ENCODE measurements at places on chromosomes 3 and 15.
A peak's percentile ranks its signal among the peaks of the same experiment; 100 is the strongest.

GRCh38 chr3:151076626-151077025 is 8.8 kb upstream of the MED12L start:
- no peak for DNase-seq

- peak; percentile 10 for DNase-seq
These were observed 1.2 kb downstream of the MECOM start for GRCh38 chr3:169662132-169662842.

DNA sequence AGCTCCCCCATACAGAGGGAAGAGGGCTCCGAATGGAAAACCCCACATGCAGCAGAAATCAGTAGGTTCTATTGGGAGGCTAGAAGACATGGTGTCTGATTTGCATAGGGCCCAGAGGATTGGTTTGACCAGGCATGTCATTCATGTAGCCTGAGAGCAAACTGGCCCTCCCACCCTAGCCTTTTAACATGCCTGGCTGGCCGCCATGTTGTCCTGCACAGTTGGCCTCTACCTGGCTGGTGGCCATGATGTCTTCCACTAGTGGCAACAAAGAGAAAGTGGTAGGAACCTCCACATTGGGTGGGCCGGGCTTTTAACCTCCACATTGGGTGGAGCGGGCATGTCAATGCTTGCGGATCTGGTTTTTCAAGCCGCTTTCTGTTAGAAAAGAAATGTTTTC is 312.1 kb downstream of the TAFA4 start:
- no peak for DNase-seq

GRCh38 chr3:77967621-77968020 is 927.7 kb downstream of the ROBO2 start:
- DNase-seq = no peak

DNA sequence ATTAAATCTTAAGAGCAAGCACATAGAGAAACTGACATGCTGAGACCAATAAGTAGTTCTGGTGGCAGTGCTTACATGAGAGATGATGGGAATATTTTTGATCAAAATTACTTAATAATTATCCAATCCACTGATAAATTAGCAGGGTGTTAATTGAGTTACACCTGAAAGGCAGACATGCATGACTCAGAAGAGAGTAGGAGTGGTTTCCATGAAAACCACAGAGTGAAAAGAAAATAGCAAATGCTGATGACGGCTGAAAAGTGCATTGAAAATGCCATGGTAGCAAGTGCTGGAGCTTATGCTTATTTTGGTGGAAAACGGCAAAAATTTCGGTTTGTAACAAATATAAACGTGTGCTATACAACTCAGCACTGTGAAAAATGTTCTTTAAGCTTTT is 267.8 kb upstream of the LRRN1 start:
- DNase-seq = no peak

- no peak for DNase-seq
These were observed 23.1 kb upstream of the GPR171 start for GRCh38 chr3:151226088-151226563.

DNA sequence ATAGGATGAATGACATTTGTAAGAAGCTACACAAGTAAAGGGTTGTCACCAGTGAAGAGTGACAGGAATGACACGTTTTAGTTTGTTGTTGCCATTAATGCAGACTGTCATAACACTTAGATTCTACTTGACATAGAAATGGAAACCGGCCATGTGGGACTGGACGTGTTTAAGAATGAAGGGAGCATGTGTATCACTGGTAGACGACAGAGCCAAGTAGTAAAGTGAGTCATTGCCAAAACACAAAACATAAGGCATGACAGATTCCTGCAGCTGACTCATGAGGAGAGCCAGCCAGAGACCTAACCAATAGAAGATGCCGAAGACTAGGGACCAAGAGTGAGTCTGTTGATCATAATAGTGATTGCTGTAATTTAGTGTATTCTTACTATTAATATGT is 106.2 kb upstream of the PLAAT1 start:
- DNase-seq = no peak

DNA sequence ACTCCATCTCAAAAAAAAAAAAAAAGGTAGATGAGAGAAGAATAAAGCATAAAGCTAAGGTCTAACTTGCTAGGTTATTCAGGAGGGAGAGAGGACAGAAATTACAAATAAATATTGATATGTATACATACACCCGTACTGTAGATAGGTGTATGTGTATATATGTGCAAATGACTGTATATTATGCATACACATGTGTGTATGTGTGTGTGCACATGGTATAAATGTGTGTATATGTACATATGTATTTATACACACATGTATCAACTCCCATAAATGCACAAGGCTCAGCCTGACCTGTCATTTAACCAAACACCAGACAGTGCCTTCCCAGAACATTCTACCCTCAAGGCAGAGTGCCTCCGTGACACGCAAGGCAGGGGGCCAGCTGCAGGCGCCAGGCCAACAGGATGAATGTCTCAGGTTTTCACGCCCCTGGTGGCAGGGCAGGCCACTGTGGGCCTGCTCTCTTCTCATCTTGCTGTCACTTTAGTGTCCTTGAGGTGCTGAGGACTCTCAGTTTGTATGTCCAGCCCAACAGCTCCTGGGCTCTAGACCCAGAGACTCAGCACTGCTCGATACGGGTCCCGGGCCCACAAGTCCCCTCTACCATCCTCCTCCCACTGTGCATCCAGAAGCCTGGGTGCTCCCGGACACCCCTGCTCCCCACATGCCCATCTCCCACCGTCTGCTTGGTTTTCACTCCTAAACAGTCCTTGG is 40.4 kb downstream of the TM2D3 start:
- DNase-seq = no peak

- DNase-seq = no peak
These were observed 40.7 kb downstream of the RAB27A start for GRCh38 chr15:55248895-55249294.

DNA sequence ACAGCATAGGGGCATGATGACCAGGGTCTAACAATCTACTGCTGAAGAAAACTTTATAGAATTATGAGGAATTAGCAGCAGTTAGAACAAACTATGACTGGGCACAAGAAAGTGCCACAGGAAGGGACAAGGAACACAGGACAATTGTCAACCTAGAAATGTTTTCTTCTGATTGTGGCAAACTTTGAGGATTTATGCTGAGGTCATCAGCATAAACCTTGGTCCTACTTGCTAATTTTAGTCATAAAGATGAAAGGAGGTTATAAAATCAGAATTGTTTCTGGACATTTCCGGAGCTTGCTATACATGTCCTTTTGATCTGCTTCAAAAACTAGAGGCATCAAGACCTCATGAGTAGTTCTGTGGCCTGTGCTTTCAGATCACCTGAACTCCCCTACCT is 446.6 kb upstream of the THBS1 start:
- no peak for DNase-seq

- DNase-seq = no peak
These were observed 18.2 kb downstream of the PEX5L start for GRCh38 chr3:180018543-180018942.

DNA sequence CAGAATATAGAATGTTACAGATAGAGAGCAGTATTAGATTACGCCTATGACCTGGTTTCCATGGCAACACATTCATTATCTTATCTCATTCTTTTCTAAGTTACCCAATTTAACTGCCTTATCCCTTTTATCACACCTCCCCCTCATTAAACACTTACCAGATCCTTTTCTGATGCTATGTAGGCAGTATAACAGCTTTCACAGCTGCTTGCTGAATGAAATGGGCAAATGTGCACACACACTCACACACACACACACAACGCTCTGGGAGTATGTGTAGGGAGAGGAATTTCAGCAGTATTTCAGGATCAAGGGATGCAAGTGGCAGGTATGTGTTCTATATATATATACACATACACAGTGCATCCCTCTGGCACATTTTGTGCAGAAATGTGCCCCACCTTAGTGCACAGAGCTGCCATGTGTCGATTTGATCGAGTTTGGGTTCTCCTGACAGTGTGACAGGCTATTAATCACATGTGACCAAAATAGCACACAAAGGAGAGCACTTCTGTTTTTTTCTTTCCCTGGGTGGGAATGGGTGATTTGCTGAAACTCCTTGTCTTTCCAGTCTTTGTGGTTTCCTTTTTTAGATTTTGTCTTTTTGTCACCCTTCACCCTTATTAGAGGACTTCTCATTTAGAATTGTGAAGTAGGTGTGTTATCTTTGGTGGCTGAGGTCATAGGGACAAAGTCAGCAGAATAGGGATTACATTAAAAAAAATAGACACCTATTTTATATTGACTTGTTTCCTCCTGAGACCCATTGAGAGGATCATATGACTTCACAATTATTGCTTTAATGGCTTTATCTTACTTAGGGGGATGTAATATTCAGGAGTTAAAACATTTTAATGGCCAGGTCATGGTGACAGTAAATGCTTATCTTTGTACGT is 553.7 kb downstream of the PDCD6IP start:
- no peak for DNase-seq

DNA sequence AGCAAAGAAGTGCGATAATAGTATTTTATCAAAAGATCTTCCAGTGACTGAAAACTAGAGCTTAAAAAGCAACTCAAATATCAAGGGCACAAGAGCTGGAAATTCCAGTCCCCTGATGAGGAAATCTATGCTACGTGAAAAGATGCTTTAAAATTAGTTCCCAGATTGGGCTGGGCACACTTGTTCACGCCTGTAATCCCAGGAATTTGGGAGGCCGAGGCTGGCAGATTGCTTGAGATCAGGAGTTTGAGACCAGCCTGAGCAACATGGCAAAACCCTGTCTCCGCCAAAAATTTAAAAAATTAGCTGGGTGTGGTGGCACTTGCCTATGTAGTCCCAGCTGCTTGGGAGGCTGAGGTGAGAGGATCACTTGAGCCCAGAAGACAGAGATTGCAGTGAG is 138.8 kb downstream of the SEMA6D start:
- DNase-seq = no peak

DNA sequence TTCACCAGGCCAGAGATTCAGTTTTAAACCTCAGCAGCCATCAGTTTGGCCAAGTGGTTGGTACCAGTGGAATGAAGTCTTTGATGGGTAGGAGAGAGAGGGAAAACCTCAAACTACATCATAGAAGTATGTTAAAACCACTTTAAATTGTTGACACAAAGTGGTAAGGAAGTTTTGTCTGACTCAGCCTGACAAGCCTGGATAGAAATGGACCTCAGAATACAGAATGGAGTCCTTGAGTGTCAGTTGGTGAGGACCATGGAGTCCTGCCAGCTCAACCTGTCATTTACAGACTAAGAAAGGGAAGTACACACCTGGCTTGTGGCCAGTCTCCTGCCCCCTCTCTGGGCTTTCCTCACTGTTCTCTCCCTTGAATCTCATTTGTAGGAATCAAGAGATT is 12.1 kb downstream of the EAF1 start:
- no peak for DNase-seq

- DNase-seq = no peak
These were observed 4.4 kb upstream of the CLDN11 start for GRCh38 chr3:170414202-170414663.

- no peak for DNase-seq
These were observed 9.9 kb downstream of the RAMAC start for GRCh38 chr15:82995938-82996337.

DNA sequence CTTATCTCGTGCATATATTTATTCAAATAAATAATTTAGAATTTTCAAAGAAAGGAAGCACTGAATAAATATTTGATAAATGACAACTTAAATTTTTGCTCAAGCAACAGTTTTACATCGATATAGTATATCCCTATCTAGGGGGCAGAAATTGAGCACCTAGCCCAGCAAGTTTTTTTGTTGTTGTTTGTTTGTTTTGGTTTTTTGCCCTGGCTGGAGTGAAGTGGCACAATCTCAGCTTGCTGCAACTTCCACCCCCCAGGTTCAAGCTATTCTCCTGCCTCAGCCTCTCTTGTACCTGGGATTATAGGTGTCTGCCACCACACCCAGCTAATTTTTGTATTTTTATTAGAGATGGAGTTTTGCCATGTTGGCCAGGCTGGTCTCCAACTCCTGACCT is 42.4 kb downstream of the OIP5 start:
- DNase-seq = no peak

DNA sequence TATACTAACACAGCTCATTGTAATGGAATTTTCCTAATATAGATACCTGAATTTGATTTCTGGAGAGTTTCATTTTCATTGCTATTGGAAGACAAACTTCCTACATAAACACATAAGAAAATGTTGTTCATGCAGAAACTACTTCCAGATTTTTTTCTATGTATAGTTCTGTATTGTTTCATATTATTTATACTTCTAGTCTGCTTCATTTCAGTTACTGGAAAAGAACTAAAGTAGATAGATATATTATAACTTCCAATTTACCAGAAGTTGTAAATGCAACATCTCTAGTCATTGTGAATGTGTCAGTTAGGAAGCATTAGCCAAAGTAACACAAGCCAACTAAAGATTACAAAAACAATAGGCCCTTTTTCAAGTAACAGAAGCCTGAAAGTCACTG is 147.3 kb upstream of the ZNF385D start:
- no peak for DNase-seq
